AML-193 (cell line): ENCODE measurements at places on chromosomes 7 and 10.

- DNase-seq = no peak
These were observed 266.0 kb upstream of the DKK1 start for GRCh38 chr10:52048051-52048450.

GRCh38 chr10:17228091-17229015, at the start of gene VIM:
TSS of gene VIM (plus strand) at chr10:17228241. CDS start at chr10:17229423, 1,182 bp downstream.
- peak; percentile 76 for DNase-seq

- DNase-seq = no peak
These were observed 182.1 kb downstream of the ZMYND11 start for GRCh38 chr10:317271-317769.

DNA sequence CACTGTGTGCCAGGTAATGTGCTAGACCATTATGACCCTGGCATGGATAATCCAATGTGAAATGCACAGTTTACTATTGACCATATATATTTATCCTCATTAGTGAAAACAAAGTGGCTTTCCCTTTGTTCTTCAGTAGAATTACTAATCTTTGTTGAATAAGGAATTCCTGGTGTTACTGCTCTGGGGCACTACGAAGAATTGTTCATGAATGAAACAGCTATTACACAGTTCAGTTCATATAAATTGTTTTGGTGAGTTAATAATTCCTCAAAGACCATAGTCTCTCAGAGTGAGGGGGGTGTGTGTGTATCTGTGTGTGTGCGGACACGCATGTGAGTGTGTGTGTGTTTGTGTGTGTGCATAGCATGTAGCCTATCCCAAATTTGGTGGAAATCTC, 668.0 kb upstream of the MBL2 start:
- no peak for DNase-seq

DNA sequence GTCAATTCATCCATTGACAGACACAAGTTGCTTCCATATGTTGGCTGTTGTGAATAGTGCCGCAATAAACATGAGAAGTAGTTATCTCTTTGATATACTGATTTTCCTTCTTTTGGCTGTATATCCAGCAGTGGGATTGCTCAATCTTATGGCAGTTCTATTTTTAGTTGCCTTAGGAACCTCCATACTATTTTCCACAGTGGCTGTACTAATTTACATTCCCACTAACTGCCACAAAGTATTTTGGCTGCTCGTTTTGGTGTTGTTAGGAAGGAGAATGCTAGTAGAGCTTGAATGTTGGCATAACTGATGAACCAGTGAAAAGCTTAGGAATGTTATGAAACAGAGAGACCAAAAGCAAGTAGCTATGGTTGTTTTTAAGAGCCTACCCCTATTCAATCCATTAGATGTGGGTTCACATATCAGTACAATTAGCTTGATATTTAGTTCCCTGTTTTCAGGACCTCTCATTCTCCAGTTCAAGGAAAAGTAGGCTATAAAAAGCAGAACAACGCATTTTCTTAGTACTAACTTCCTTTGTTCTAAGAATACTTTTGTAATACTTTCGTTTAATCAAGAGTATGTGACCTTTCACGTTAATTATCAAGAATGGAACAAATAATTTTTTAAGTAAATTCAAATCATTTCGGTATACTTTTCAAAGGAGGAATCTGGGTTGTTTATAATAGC, 100.3 kb downstream of the FAS start:
- peak; percentile 66 for DNase-seq

GRCh38 chr10:71909399-71910083, 54.7 kb upstream of the CHST3 start:
- no peak for DNase-seq
